Mesothelial cell of epicardium (in vitro differentiated cells): ENCODE measurements at places on chromosomes 5 and 9. TPM values are rescaled to one million over a fixed set of nuclear protein-coding genes. Genes with fewer than 3 reads are reported as not detected.

DNA sequence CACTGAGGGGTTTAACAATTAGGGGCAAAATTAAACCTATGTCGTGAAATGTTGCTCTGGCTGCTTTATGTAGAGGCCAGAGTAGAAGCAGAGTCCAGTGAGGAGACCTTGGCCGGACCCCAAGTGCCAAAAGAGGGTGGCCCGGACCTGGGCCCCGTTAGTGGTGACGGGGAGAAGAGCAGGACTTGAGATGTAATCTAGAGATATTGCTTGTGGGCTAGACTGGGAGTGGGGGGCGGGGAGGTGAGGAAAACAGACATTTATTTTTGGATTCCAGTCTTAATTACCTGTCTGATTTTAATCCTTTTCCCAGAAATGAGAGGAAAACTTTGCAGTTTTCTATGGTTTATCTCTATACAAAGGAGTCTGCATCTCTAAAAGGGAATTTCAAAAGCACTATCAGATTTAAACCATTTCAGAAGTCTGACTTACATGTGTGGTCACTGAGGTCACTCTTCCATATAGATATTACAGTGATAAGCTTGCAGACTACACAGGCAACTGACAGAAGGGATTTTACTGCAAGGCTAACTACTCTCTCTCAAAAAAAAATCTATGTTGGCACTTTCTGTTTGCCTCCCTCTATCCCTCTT, 108.1 kb downstream of the MED27 start:
- no peak for DNase-seq
- no peak overlapping the region for H3K27ac ChIP-seq
- H3K36me3 ChIP-seq: peaks cover 3% of the 10 kb centered on the region

The BHMT2 gene
- not detected in 3 replicates for total RNA-seq

- H3K4me1 ChIP-seq: peaks cover 6% of the 10 kb centered on the region
- DNase-seq: no peak
- no peaks in the 10 kb centered on the region for H3K36me3 ChIP-seq
- H3K27ac ChIP-seq: no peak overlapping the region
These were observed 483.3 kb downstream of the CTNND2 start for GRCh38 chr5:11420969-11421368.

The ELOVL7 gene
- total RNA-seq: 8.6 to 9.4 TPM (median 9.2 TPM) in 3 replicates

GRCh38 chr9:99563364-99563763, 258.3 kb upstream of the NR4A3 start:
- H3K36me3 ChIP-seq: no peaks in the 10 kb centered on the region
- DNase-seq: no peak
- peaks cover 17% of the 10 kb centered on the region for H3K27me3 ChIP-seq

DNA sequence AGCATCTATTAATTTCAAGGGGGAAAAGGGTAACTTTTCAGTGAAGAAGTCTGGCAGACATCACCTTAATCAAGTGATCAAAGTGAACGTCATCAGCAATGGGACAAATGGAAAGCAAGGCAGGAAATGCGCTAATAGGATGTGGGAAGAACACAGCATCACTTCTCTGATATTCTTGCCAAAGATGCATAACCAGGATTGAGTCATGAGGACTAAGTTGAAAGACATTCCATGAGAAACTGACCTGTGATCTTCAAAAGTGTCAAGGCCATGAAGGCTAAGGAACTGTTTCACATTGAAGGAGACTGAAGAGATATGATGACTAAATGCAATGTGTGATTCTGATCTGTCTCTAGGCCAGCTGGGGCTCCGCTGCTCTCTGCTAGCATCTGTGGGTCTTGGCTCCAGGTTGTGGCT, 92.9 kb downstream of the NDFIP1 start:
- H3K27ac ChIP-seq: no peak overlapping the region
- no peak overlapping the region for H3K4me3 ChIP-seq
- no peaks in the 10 kb centered on the region for H3K36me3 ChIP-seq
- DNase-seq: no peak

DNA sequence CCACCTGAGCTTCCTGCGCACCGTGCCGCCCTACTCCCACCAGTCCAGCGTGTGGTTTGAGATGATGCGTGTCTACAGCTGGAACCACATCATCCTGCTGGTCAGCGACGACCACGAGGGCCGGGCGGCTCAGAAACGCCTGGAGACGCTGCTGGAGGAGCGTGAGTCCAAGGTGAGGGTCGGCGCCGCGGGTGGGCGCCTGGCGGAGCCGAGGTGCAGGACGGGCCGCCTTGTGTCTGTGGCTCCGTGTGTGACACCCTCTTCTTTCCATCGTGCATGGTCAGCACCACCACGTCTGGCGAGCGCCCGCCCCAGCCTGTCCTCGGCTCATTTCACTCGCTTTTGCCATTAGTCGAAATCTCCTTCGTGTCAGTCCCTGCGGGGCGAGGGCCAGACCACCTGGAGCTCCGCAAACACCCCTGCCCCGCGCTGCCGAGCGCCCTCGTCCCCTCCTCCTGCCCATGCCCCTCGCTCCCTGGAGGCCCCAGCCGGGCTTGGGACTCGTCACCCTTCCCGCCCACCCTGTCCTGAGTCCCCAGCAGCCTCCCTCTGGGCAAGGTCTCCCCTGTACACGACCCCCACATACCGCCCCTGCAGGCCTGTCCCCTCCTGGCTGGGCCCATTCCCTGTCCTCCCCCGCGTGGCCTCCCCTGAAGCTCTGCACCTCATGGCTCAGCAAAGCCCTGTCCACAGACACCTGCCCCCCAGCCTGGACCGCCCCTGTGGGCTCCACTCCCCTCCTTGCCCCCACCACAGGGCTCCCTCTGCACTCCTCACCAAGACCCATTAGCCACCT, 7.0 kb downstream of the GRIN1 start:
- H3K27ac ChIP-seq: no peak overlapping the region
- H3K4me3 ChIP-seq: no peak overlapping the region
- peaks cover 50% of the 10 kb centered on the region for H3K27me3 ChIP-seq
